CD8-positive, alpha-beta T cell (primary cell): ENCODE measurements at places on chromosomes 2 and 18.

DNA sequence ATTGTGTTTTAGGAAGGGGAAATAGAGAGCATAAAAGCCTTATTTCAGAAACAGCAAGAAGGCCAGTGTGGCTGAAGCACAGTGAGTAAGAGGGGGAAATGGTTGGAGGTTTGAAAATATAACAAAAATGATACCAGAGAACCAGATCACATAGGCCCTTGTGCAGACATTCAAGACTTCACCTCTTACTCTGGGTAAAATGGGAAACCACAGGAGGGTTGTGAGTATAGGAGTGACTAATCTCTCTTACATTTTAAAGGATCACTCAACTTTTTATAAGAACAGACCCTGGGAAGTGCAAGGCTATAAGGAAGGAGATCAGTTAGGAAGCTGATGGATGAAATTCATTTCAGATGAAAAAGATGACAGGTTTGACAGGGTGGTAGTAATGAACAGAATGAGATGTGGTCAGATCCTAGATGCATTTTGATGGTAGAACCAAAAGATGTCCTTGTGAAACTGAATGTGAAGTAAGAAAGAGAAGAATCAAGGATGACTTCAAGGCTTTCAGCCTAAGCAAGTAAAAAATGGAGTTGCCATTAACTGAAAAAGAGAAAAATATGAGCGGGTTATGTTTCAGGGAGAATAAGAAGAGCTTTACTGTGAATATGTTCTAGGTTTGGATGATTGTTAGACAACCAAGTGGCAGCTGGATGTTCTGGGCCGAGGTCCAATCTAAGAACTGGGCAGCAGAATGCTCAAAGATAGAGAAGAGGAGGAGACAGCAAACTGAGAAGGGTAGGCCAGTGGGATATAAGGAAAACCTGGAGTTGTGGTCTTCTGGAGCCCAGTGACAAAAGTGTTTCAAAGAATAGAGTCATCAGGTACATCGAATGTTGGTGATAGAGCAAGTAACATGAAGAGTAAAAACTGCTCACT lies 65.1 kb downstream of the USP40 start:
- DNase-seq = no peak

GRCh38 chr2:232757905-232758304 lies 18.5 kb downstream of the KCNJ13 start:
- DNase-seq = no peak

- no peak for DNase-seq
Measured at GRCh38 chr18:54129448-54130067, 94.9 kb downstream of the MBD2 start.

DNA sequence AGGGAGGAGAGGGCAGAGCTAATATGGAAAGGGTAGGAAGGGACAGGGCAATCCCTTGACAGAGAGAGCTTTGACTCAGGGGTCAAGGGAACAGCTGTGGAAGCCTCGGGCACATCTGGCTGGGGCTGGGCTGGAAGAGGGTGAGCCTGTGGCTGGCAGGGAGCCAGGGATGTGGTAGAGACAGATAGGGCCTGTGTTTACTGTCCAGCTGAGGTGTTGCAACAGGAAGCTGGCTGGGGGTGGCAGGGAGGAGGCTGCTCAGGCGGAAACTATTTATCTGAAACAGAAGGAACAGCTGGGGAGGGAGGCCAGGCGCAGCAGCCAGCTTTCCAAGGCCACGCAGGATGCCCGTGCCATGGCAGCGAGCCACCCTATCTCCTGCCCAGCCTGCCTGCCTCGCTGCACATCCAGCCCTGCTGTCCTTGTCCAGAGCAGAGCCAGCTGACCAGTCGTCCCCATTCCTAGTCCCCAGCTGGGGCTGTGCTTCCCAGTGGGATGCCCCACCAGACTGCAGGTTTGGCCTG lies 264.7 kb downstream of the CYP26B1 start:
- DNase-seq = no peak

GRCh38 chr2:201574766-201575165 lies 68.5 kb downstream of the TMEM237 start:
- DNase-seq = no peak

DNA sequence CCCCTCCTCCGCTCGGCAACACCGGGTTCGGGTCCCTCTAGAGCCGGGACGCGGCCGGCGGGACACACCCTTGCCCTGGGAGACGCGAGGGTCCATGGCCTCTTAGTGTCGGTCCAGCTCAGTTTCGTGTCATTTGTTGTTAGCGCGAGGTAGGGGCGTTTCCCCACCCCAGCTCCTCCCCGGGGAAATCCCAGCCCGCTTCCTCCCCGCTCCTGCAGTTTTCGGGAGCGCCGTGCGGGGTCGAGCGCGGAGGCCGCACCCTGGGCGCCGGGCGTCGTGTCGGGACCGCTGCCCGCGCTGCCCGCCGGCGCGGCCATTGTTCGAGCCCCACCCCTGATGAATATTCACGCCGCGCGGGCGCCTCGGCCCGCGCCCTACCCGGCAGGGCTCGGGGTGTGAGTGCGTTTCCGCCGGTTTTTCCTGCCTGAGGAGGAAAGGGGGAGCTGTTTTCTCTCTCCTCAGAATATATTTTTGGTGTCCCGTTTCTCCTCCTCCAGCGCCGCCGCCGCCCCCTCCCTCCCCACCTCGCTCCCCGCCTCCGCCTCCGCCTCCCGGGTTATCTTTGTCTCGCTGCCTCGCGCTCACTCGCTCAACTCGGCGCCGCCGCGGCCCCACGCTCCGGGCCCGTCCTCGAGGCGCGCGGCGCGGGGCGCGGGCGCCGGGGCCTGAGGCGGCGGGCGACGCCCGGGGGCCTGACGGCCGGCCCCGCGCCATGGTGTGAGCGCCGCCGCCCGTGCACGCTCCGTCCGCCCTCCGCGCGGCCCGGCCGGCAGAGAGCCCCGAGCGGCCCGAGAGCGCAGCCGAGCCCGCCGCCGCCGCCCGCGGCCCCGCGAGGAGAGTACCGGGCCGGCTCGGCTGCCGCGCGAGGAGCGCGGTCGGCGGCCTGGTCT lies at the start of gene MAP4K4:
Gene MAP4K4, plus strand, starts transcription at position 584 of the 890 bp plus-strand sequence. CDS start 374 bp downstream, outside the sequence.
- DNase-seq = peak; percentile 88
